ENCODE measurements at places on chromosomes 11 and 22.
A peak's percentile ranks its signal among the peaks of the same experiment; 100 is the strongest.

DNA sequence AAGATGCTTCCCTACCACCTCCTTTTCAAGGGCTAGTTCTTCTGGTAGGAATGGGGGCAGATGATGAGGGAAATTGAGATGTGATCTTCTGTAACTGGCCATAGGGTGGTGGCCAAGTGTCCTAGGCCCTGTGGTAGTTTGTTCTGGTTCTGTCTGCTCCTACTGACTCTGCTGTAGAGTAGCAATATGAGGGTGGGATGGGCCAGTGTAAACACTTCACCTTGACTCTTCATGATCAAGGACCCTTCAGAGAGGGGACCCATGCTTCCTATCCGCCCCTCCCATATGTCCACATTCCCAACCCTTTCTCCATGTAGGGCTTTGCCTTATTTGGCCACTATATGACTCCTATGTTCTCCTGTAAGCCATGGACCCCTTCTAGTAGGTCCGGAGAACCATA, 230.3 kb upstream of the SESN3 start:
- H3K27ac ChIP-seq: no peak overlapping the region
- DNase-seq: no peak
- no peaks in the 10 kb centered on the region for H3K36me3 ChIP-seq
- H3K4me1 ChIP-seq: no peaks in the 10 kb centered on the region

DNA sequence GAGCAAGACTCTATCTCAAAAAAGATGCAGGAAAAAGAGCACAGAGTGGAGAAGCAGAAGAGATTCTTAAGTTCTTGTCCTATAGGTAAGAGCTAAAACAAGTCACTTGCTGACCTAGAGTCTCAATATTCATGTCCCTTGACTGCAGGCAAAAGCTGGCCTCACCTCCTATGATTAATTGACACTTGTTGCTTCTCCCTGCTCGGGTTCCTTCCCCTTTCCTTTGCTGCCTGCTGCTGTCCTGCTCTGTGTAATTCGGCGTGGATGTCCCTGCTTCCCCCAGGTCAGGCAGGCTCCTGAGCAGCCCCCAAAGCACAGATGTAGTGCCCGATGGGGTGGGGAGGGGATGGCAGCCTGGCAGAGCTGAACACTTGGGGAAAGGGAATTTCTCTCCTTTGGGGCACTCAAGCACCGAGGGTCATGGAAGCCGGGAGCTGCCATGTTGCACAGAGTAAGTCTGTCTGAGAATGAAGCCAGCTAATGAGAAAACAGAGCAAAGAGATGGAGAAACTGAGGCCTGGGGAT, 60.8 kb upstream of the NUP50 start:
- peaks cover 53% of the 10 kb centered on the region for H3K27me3 ChIP-seq
- H3K4me1 ChIP-seq: peaks cover 7% of the 10 kb centered on the region
- H3K36me3 ChIP-seq: no peaks in the 10 kb centered on the region
- no peak for DNase-seq
- no peak overlapping the region for H3K27ac ChIP-seq

- H3K27ac ChIP-seq: peak overlapping the region; percentile 19
- H3K27me3 ChIP-seq: peaks cover 39% of the 10 kb centered on the region
- peaks cover 11% of the 10 kb centered on the region for H3K4me1 ChIP-seq
- H3K36me3 ChIP-seq: peaks cover 4% of the 10 kb centered on the region
- no peak for DNase-seq
Observed at GRCh38 chr22:24994070-24994763, 41.7 kb downstream of the KIAA1671 start.

DNA sequence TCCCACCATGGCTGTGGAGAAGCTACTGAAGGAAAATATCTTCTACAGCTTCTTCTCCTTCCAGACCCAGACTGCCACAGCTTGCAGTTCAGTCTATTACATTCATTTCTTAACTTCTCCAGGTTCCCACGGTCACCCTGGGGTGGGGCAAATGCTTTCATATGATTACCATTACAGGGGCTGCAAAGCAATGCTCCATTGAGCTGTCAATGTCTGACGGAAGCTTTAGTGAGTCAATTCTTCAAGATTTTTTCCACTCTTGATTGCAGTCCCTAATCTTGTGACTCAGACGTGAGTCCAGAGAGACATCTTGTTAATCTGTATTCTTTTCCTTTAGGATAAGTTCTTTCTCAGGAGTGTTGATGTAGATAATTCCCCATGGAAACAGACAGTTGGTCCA, 233.4 kb upstream of the DDI1 start:
- H3K4me1 ChIP-seq: no peaks in the 10 kb centered on the region
- no peaks in the 10 kb centered on the region for H3K36me3 ChIP-seq
- no peak overlapping the region for H3K4me3 ChIP-seq
- H3K27ac ChIP-seq: peak overlapping the region; percentile 32

- peaks cover 3% of the 10 kb centered on the region for H3K4me1 ChIP-seq
- H3K27ac ChIP-seq: no peak overlapping the region
- H3K4me3 ChIP-seq: no peak overlapping the region
- no peaks in the 10 kb centered on the region for H3K27me3 ChIP-seq
- DNase-seq: no peak
Observed at GRCh38 chr11:71428861-71429435, 19.2 kb downstream of the DHCR7 start.

- no peaks in the 10 kb centered on the region for H3K27me3 ChIP-seq
- peaks cover 3% of the 10 kb centered on the region for H3K36me3 ChIP-seq
- peak overlapping the region; percentile 89 for H3K27ac ChIP-seq
- H3K4me1 ChIP-seq: peaks cover 22% of the 10 kb centered on the region
Observed at GRCh38 chr11:69079661-69080256, 31.0 kb downstream of the TPCN2 start.
